Kidney epithelial cell (primary cell): ENCODE measurements at places on chromosomes 1 and 21.
A peak's percentile ranks its signal among the peaks of the same experiment; 100 is the strongest.

DNA sequence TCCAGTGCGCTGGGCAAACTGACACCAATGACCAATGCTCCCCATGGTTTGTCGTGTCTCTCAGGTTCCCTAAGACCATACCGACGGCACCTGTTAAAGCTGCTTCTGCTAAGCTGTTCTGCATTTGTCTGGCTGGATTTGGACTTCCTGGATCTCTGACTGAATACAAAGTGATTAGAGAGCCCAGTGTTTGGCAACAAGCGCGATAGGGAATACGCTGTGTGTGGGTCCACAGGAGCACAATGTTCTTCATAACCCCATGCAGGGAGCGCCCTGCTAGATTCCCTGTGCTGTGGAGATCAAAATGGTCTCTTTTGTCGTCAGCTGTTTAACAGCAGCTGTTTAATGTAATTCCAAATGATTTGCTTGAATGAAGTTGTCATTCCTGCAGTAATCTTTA is 26.0 kb upstream of the ESRRG start:
- DNase-seq, result no peak

DNA sequence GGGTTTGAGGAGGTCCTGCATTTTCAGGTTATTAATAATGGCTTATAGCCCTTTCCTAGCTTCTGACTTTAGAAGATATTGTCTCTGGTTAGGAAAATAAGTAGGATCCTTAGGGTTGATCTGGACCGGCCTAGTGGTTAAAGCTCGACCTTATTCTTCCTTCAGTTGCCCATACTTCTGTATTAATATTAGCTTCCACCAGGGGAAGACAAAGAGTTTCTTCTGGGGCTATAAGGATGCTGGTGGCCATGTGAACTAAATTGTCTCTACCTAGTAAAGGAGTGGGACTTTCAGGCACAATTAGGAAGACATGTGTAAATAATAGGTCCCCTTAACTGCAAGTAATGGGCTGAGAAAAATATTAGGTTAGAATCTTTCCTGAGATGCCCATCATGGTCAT is 20.6 kb upstream of the FCGR2A start:
- DNase-seq, result no peak

DNA sequence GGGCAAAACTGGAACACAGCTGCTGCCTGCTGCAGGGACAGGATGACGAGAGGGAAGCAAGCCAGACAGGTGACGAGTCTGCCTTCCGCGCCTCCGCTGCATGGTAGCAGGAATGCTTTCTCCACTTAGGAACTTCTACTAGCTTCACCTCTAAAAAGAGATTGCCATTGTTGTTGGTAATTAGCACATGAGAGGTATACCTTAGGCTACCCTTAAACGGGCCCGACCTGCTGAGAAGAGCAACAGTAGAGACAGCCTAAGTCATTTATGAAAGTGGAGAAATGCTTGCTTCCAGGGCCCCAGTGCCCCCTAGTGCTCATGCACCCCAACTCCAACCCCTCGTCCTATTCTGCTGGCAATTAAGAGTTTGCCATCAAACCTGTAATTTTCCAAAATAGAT is 96.9 kb upstream of the AKT3 start:
- DNase-seq, result no peak

DNA sequence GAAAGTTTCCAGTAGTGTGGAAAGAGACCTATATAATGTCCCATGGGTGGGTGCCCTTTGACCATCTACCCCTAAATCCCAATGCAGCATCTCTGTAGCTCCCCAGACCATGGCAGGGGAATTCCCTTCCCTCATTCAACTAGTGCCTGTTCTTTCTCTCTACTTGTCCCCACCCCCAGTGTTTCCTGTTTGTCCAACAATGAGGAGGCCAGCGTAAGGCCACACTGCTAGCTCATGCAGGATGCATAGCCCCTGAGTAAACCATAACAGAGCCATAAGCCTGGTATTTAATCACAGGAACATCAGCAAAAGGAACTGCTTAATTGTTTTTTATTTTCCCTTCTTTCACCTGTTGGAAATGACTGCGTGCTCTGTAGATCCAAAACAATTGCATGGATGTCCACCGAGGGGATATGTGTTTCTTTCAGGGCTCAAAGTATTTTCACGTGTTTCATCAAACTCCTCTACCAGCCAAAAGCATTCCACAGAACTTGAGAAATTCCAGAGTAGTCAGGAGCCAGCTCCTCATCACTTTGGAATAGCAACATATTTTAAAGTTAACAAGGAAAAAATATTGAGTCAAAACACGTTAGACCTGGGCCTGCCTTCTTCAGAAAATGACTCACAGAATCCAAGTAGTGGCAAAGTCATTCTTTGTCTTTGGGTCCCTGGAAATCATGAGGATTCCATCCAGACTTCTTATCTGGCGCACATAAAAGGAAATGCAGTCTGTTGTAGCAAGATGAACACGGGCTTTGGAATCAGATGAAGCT is 162.5 kb upstream of the SGIP1 start:
- DNase-seq, result no peak

GRCh38 chr1:112504001-112504660 is 4.6 kb upstream of the WNT2B start:
- no peak for DNase-seq

- DNase-seq, result peak; percentile 75
Measured at GRCh38 chr1:97920832-97921571, at the start of gene DPYD. Gene DPYD (minus strand): TSS chr1:97921034. CDS start chr1:97920922, 112 bp downstream.

DNA sequence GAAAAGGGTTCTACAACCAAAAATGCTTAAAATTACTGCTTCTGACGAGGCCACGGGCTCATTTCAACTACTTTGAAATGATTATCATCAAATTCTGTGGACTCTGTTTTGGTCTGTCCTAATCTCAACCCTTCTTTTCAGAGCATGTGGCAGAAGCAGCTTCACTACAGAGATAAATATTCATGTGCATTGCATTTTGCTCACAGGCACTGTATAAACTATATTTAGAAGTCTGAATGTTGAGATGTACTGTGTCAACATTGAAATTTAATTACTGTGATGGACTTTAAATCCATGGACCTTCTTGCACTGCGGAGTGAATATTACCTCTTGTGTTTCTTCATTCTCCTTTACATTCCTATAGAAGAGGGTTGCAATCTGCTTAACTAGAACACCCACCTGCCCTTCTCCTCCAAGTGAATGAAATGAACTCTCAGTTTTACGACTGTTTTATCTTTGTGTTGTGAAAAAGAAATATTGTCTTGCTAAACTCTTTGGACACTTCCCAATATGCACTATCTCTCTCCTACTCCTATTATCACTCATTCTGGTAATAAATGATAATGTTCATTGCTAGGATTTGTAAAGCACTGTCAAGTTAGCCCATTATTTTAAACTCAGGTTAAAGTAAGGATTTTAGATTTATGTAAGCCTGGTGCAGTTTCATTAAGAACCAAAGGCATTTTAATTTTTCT is 281.2 kb upstream of the ST6GALNAC5 start:
- DNase-seq, result no peak

GRCh38 chr1:155695072-155695471 is 6.2 kb downstream of the DAP3 start:
- no peak for DNase-seq

GRCh38 chr1:78419309-78419708 is 71.5 kb upstream of the PTGFR start:
- no peak for DNase-seq
